ENCODE measurements at places on chromosomes 2 and 18. TPM values are rescaled to one million over a fixed set of nuclear protein-coding genes. Genes with fewer than 3 reads are reported as not detected.
A peak's percentile ranks its signal among the peaks of the same experiment; 100 is the strongest.

GRCh38 chr2:171630812-171631626 lies 56.2 kb upstream of the DYNC1I2 start:
- H3K4me3 ChIP-seq: no peak overlapping the region
- no peak overlapping the region for H3K27ac ChIP-seq
- DNase-seq: no peak
- H3K4me1 ChIP-seq: no peaks in the 10 kb centered on the region

- H3K4me3 ChIP-seq: no peak overlapping the region
- H3K27ac ChIP-seq: no peak overlapping the region
- no peaks in the 10 kb centered on the region for H3K27me3 ChIP-seq
- DNase-seq: no peak
- H3K4me1 ChIP-seq: no peaks in the 10 kb centered on the region
Observed at GRCh38 chr2:176447616-176448015, 178.4 kb downstream of the MTX2 start.

POTEC gene
- not detected for total RNA-seq

GRCh38 chr2:74087696-74088095 lies 60.0 kb downstream of the BOLA3 start:
- H3K4me3 ChIP-seq: no peak overlapping the region
- H3K36me3 ChIP-seq: peaks cover 86% of the 10 kb centered on the region
- DNase-seq: no peak
- no peaks in the 10 kb centered on the region for H3K4me1 ChIP-seq
- no peak overlapping the region for H3K27ac ChIP-seq

- no peaks in the 10 kb centered on the region for H3K36me3 ChIP-seq
- H3K27me3 ChIP-seq: no peaks in the 10 kb centered on the region
- no peak overlapping the region for H3K27ac ChIP-seq
- no peak overlapping the region for H3K4me3 ChIP-seq
Observed at GRCh38 chr2:100654611-100655010, 91.8 kb downstream of the PDCL3 start.

POLR1A gene
- total RNA-seq: 4.7 TPM

DNA sequence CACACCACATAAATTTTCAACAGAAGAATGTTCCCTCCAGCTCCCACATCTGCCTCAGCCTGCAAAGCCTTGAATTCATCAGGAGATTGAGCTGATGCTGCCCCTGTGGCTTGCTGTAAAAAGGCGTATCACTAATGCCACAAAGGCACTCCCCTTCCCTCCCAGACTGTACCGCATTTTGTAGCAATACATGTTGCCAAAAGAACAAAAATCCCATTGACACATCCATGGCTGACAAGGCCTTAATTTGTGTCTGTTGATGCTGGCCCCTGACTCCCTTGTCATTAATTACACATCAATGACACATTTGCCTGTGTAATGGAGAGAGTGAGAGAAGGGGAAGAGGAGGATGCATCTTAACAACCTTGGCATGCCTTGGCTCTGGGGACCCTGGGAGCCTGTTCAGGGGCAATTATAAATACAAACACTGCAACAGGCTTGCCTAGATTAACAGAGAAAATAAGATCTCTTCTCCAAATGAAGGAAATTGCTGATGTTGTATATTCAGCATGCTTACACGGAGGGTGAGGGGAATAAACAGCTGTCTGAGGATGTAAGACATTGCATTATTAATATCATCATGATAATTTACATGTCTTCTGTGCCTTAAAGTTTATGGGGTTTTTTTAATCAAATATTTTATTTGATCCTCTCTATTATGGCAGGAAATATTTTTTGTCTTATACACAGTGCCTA lies 264.0 kb downstream of the SUCLG1 start:
- no peaks in the 10 kb centered on the region for H3K36me3 ChIP-seq
- no peaks in the 10 kb centered on the region for H3K4me1 ChIP-seq
- H3K27me3 ChIP-seq: no peaks in the 10 kb centered on the region
- H3K27ac ChIP-seq: no peak overlapping the region
- H3K4me3 ChIP-seq: no peak overlapping the region

DNA sequence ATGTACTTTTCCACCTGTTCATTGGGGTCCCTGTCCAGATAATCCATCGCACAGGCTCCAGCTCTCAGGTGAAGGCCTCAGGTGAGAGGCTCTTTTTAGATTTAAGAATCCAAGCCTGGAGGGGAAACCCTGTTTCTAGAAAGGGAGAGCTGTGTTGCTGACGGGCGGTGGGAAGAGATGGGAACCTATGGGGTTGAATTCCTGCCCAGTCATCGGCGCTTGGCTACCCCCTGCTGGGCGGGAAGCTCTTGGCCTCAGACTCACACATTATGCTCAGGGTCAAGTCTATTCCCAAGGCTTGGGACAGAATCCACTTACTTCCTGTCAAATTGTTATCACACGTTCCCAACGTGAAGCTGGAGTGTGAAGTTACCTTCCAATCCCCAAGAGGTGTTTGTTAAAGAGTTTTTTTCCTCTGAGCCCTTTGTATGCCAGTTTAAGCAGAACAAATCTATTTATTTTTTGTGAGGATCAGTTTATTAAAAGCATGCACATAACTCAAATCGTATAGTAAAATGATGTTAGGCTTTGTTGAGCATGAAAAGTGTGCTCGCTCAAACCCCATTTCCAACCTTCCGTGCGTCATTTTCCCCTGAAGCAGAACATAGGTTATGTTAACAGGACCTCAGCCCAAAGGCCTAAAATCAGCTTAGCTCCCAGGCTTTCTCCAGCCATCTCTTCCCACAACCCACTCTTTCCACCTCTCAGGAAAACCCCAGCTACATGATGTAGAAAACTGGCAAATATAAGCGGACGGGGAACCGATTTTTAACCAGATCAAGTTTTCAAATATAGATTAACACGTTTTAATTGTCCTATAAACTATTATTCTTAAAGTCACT lies 181.7 kb upstream of the ETAA1 start:
- no peak overlapping the region for H3K4me3 ChIP-seq
- peak overlapping the region; percentile 75 for H3K27ac ChIP-seq
- peak; percentile 93 for DNase-seq
- no peaks in the 10 kb centered on the region for H3K36me3 ChIP-seq

DNA sequence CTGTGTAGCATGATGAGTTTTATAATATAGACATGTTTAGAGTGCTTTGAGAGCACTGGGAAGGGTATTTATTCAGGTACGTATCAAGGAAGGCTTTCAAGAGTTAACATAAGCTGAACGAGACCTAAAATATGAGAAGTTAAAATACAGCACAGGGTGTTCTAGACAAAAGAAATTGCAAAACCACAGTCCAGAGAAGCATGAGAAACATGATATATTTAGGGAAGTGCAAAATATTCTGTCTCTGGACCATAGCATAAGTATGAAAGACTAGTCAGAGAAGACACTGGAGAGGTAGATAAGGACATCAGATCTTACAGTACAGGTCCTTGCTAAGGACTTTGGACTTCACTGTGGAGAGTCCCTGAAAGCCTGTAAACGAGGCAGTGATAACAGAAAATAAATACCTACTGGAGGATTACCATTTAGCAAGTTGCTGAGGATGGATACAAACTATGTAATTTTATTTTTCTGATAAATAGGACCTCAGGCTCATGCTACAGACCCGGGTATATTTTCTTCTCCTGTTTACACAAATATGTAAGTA lies 43.7 kb downstream of the FSIP2 start:
- DNase-seq: no peak
- H3K36me3 ChIP-seq: no peaks in the 10 kb centered on the region
- no peaks in the 10 kb centered on the region for H3K4me1 ChIP-seq
- no peak overlapping the region for H3K27ac ChIP-seq
- H3K4me3 ChIP-seq: no peak overlapping the region

DNA sequence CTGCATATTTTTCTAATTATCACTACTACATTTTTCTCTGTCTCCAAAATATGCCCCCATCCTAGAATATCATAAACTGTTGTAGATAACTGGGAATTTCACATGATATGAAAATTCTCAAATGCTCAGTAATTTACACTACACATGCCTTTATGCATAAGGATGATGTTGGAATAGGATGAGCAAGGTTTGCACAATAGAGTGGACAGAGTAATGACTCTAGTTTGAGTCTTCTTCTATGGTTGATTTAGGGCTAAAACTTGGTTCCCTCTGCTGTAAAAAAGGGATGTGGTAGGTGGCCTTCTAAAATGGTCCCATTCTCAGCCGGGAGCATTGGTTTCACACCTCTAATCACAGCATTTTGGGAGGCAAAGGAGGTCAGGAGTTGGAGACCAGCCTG lies 129.9 kb downstream of the BCL11A start:
- H3K4me3 ChIP-seq: no peak overlapping the region
- no peak for DNase-seq
- H3K27ac ChIP-seq: no peak overlapping the region
- no peaks in the 10 kb centered on the region for H3K36me3 ChIP-seq

- peaks cover 4% of the 10 kb centered on the region for H3K4me1 ChIP-seq
- no peak overlapping the region for H3K4me3 ChIP-seq
- peak; percentile 69 for DNase-seq
- peak overlapping the region; percentile 89 for H3K27ac ChIP-seq
- no peaks in the 10 kb centered on the region for H3K36me3 ChIP-seq
Observed at GRCh38 chr2:229445019-229445418, 173.9 kb upstream of the PID1 start.

- DNase-seq: no peak
- no peaks in the 10 kb centered on the region for H3K36me3 ChIP-seq
- H3K27me3 ChIP-seq: no peaks in the 10 kb centered on the region
- no peak overlapping the region for H3K4me3 ChIP-seq
Observed at GRCh38 chr2:68045342-68045741, 17.5 kb downstream of the C1D start.

Measured in stomach (tissue), 19 donors.